ENCODE measurements at places on chromosomes 4 and X.

DNA sequence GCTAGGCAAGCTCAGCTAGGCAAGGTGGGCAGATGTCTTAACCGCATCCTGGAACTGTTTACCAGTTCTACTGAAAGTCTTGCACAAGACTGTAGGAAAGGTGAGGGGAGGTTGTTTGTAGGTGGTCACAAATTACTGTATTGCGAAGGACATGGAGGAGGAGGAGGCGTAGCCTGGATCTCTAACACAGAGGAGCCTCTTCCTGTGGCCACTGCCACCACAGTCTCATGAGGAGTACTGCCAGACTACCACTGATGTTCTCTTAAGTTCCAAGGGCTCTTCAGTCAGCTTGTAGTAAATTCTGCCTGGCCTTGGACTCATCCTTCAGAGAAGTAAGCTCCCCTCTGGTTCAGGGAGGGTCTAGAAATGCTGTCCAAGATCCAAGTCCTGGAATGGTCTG lies 258.6 kb downstream of the FAT4 start:
- no peak for DNase-seq

DNA sequence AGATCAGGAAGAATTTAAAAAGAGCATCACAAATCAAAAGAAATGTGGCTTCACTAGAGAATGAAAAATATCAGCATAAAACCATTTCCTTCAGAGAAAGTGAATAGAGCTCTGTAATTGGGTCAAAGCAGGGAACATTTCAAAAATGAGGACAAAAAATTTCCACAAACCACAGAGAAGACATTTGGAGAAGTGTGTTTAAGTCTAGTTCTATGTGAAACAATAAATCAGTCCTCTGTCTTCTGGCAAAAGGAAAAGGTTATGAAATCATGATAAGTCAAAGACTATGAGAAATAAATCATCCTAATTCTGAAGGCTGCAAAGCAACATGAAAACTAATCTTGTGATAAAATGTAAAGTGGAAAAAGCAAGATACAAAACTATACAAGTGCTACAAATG lies 27.9 kb downstream of the SMPX start:
- no peak for DNase-seq

DNA sequence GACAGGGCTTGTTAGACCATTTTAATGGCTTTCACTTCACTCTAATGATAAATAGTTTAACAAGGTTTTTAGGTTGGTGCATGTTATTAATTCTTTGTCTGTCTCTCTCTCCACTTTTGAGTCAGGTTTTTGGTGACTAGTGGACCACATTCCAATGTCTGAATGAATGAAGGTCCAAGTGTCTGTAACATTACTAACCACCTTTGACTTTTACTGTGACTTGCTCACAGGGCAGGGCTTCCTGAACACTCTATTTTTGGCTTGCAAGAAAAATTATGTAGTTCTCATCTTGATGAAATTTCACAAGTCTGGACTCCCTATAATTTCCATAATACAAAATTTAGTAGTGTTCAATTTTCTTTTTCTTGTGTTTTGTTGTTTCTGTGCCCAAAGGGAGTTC lies 78.9 kb upstream of the BMPR1B start:
- no peak for DNase-seq

- no peak for DNase-seq
Measured at GRCh38 chr4:37903901-37904300, 13.0 kb downstream of the TBC1D1 start.

- DNase-seq: no peak
Measured at GRCh38 chr4:56681158-56681852, at the start of gene HOPX. Gene HOPX, minus strand, starts transcription at chr4:56681296. Its CDS starts 23,480 bp downstream, at chr4:56657816.

DNA sequence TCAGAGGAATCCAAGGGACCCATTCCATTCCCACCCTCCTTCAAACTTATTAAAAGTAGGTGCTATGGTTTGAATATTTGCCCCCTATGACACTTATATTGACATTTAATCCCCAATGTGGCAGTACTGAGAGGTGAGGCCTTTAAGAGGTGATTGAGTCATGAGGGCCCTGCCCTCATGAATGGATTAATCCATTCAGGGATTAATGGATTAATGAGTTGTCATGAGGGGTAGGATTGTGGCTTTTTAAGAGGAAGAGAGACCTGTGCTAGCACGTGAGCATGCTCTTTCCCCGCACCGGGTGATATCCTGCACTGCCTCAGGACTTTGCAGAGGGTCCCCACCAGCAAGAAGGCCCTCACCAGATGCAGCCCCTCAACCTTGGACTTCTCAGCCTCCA lies 50.1 kb downstream of the IRF2 start:
- DNase-seq: no peak

DNA sequence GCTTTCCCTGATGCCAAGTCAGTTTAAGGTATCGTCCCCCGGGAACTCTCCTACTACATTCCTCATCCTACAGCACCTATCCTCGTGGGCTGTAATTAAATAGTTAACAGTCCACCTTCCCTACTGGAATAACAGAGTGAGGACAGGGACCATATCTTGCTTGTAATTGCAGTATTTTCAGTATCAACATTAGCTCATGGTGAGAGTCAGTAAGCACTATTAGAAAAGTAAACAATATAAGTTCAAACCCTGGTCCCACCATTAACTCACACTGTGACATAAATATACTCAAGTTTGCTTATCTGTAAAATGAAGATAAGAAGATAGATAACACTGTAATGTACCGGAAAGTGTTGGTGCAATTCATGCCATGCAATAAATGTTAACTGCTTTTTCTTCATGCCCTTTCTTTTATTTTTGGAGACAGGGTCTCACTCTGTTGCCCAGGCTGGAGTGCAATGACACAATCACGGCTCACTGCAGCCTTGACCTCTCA lies 61.3 kb downstream of the SH3RF1 start:
- DNase-seq: no peak

DNA sequence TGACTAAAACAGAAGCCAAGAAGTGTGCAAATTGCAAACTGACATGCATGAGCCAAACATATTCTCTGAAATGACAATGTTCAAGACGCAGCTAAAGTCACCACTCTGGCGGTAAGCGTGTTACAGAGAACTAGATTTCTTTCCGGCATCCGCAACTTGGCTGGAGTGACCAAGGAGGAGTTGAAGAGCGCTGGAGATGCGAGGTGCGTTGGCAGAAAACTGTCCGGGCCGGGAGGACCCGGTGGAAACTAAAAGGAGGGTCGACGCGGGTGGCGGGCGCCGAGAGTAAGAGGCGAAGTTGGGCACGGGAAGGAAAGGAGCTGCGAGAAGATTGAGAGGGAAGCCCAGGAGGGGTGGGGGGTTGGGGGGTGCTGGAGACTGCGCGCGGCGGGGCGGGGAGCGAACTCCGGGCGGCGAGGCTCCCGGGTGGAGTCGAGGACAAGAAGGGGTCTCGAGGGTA lies 807 bp downstream of the SEL1L3 start:
- peak; percentile 41 for DNase-seq

DNA sequence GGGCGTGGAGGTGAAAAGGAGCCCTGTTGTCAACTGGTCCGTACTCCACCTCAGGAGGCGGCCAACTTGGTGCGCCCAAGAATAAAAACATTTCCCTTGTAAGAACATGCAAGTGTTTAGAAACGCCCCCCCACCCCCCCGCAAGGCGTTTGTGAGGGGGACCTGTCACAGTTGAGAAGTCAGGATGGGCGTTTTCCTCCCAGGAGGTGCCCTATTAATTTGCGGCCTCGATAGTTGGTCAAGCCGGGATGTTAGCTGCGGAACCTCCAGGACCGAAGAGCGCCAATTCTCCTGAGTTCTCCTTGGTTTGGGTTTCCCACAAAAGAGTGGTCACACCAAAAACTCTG lies 651 bp upstream of the SAP30 start:
- no peak for DNase-seq

DNA sequence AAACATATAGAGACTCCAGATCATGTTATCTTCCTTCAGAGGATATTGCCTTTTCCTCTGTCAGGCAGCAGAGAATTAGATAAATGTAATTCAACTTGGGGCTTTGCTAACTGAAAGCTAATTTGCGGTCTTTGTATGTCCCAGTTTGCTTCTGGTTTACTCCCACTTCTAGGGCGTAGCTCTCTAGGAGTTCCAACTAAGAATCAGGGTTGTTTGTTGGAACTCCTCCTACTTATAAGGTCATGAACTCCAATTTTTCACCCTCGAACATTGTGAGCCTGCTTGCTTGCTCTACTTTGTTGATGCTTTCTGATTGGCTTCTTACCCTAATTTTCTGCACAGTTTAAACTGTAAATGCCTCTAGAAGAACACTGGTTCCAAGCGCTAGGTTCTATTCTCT lies 66.1 kb downstream of the FMR1NB start:
- DNase-seq: no peak

- no peak for DNase-seq
Measured at GRCh38 chr4:95545546-95545945, 3.2 kb downstream of the UNC5C start.

DNA sequence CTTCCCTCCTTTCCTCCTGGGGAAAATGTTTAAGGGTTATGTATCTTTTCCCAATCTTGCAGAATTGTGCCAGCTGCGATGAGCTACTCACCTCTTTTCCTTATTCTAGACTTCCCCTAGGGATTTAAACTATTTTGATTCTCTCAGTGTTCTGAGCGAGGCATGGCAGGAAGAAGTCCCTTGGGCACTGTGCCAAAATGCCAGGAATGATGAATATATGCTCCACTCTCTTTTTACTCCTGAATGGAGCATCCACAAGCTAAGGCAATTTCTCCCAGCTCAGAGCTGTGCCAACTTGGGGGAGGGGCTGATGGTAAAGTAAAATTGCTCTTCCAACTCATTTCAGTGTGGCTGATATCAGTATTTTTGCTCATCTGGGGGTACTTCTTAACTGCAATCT lies 4.0 kb upstream of the C4orf17 start:
- DNase-seq: no peak

DNA sequence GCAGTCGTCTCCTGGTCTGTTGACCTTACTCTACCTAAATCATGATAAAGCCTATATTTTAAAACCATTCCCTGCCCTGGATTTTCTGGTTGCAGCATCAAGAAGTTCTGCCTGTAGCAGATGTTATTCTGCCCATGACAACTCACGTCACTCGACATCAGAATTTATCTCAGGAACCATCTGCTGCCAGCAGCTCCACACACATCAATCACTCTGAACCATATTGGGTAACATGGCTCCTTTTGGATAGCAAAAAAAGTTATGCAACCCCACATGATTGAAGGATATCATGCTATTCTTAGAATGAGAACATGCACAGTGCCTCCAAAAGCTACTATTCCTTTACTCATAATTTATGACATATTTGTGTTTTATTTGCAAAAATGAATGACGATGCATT lies 341.4 kb downstream of the DHRSX start:
- no peak for DNase-seq

GRCh38 chrX:123277347-123277746 lies 93.3 kb downstream of the GRIA3 start:
- no peak for DNase-seq

GRCh38 chrX:10325611-10326010 lies 168.8 kb downstream of the CLCN4 start:
- DNase-seq: no peak

GRCh38 chrX:154383359-154384283 lies 4.5 kb downstream of the EMD start:
- no peak for DNase-seq

- DNase-seq: no peak
Measured at GRCh38 chrX:47902161-47902560, 65.5 kb downstream of the ZNF81 start.

DNA sequence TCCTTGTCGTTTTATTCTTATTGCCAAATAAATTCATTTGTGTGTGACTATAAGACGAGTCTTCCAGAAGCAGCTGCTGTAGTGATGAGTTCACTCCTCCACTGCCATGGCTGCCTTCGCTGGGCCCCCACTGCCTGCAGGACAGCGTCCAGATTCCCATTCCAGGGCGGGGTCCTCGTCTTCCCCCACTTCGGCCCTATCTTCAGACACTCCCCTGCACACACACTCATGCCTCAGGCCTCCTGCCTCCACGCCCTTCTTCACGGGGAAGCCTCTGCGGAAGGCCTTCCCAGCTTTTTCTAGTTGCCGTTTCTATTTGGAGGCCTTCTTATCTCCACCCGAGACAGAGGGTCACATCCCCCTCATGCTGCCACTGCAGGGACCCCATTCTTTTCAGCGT lies 80.4 kb downstream of the SHROOM2 start:
- DNase-seq: peak; percentile 28

- DNase-seq: no peak
Measured at GRCh38 chrX:12197030-12197429, 58.8 kb downstream of the FRMPD4 start.

DNA sequence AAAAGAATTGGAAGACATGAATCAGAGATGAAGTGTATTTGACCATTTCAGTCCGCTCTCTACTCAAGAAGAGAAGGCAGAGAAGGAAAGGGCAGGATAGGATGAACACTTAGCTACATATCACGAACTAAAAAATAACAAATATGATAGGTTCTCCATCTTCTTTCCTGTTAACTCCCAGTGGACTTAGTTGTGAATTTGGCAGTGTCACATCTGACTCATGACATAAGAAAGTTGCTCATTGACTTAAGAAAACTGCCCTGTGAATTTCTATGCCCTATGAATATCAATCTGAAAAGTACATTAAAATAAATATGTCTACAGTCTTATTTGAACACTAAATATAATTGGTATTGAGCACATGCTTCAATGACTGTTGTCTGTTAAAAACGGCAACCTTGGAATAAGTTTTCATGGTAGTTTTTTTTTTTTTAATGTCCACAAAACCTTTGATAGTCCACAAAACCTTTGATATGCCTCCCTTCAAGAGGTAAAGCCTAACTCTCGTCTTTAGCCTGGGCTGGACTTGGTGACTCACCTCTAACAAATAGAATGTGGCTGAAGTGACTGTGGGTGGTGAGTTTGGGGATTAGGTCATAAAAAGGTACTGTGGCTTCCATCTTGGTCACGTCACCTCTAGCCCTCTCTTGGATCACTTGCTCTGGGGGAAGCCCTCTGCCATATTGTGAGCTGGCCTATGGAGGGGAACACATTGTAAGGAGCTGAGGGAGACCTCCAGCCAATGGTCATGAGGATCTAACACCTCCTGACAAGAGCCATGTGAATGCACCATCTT lies 184.7 kb upstream of the S100G start:
- peak; percentile 14 for DNase-seq

DNA sequence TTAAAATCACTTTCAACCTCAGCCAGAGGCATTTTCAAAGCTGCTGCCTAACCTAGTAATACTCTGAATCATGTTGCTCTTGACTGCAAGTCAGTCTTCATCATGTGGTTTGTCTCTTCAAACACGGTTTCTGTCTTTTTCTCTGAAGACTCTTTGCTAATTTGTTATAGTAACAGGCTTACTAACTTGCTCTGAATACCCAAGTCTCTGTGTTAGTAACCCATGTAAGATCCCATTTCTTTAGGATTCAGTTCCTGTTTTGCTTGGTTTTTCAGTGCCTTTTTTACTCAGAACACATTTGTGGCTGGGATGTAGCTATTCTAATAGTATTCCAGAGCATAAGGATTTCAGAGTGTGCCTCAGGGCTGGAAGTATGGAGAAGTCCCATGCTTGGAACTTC lies 1450.6 kb upstream of the IGFBP7 start:
- no peak for DNase-seq

- no peak for DNase-seq
Measured at GRCh38 chr4:16205298-16206164, 20.7 kb downstream of the TAPT1 start.

GRCh38 chr4:11741190-11741652 lies 312.5 kb upstream of the HS3ST1 start:
- no peak for DNase-seq

GRCh38 chr4:83387476-83388312 lies 53.0 kb upstream of the HPSE start:
- no peak for DNase-seq

- DNase-seq: no peak
Measured at GRCh38 chr4:80576796-80577195, 241.3 kb downstream of the CFAP299 start.
